T-cell (primary cell): ENCODE measurements at places on chromosomes 5 and 9.

- DNase-seq, result no peak
Measured at GRCh38 chr5:54832045-54832444, 153.3 kb downstream of the ESM1 start.

DNA sequence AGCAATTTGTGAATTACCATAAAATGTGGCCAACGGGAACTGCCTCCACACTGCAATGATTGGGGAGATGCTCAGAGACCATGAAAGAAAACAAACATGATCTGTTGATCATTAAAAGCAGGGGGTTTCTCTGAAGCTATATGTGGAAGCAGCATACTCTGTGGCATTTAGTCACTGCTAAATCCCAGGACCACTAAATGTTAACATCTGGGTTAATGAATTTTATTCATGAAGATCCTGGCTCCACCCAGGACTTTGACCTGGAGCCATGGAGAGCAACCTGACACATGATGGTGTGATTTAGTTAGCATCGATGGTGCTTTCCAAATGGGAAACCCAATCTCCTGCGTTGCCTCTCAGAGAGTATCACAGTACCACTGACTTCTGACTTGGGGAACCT is 497.8 kb downstream of the AGTPBP1 start:
- DNase-seq, result no peak

DNA sequence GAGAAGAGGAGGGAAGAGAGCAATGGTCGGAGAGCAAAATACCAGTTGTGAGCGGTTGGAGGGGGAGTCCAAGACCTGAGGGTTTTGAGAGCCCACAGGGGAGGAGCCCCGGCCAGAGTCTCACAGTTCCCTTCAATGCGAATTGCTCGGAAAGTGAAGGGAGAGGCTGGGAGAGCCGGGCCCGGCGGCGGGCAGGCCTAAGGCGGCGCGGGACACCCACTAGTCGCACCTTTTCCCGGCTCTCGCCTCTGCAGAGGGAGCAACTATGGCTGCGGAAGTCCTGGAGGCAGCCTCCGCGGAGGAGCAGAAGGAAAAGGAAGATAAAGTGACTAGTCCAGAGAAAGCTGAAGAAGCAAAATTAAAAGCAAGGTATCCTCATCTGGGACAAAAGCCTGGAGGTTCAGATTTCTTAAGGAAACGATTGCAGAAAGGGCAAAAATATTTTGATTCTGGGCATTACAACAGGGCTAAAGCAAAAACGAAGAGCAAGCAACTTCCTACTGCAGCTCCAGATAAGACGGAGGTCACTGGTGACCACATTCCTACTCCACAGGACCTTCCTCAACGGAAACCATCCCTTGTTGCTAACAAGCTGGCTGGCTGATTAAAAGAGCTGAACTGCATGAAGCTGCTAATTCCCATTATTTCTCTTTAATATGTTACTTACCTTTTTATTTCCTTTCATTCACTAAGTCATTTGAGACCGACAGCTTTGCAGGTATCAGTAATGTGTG is 6.5 kb upstream of the BTNL3 start:
- no peak for DNase-seq

GRCh38 chr9:136329211-136329627 is 1.9 kb downstream of the GPSM1 start:
- DNase-seq, result no peak

DNA sequence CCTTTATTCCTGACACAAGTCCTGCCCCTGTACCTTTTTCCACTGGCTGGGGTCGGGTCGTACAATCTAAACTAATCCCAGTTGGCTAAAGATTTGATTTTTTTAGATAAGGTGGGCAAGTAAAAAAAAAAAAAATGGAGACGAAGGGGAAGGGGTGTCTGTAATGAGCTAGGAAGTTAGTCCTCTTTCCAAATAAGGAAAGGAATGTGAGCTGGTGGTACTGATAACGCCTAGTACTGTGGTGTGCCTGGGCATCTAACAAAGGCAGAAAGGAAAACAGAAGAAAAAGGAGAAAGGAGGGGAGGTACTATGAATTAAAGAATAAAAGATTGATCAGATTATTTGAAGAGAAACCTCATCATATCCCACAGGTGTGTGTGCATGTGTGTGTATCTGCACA is 21.3 kb downstream of the PRDM9 start:
- DNase-seq, result no peak

DNA sequence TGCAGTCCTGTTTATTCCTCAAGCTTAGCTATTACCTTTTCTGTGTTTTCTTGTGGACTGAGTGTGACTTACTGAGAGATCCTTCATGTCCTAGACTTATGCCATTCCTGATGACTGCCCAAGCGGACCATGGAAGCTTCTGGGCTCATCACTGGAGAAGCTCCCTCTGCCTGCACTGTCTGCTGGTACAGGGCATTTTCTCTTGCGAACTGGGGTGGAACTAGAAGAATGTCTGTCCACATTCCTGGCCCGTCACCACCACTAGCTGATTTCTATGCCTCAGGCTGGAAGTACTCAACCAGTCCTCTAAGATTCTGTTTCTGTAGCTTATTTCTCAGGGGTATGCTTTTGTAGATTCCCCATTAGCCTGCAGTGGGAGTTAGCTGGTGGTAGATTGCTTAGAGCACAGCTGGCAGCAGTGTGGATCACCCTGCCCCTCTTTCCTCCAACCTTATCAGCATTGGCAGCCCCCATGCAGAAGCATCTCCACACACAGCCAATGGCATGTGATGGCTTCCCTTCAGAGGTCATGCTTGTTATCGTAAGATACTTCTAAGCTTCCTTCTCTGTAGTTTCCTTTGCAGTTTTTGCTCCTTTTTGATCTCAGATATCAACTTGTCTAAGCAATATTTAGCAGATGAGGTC is 12.4 kb downstream of the SLC36A1 start:
- DNase-seq, result no peak

GRCh38 chr9:91907484-91908292 is 42.3 kb downstream of the ROR2 start:
- no peak for DNase-seq

DNA sequence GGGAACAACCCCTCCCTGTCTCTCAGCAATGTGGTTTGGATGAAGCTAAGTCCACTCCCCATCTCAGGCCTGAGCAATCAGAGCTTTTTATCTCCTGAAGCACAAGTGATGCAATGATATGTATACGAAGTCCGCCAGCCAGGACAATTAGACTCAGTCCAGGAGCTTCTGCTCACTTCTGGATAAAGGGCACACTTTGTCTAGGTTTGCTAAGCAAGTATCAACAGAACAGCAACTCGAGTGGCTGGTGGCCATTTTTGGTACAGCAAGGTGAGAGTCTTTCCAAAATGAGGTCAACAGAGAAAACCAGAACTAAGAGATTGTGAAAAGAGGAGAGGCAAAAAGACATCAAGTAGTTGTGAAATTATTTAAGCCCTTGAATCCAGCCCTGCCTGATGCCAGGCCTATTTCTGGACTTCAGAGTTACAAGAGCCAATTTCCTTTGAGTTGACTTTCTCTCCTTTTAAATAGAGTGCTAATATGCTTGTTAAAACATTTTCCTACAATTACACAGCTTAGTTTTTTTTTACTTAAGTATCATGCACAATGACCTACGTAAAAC is 8.2 kb downstream of the NDUFA8 start:
- DNase-seq, result no peak

GRCh38 chr5:20360263-20360662 is 372.3 kb upstream of the CDH18 start:
- no peak for DNase-seq

DNA sequence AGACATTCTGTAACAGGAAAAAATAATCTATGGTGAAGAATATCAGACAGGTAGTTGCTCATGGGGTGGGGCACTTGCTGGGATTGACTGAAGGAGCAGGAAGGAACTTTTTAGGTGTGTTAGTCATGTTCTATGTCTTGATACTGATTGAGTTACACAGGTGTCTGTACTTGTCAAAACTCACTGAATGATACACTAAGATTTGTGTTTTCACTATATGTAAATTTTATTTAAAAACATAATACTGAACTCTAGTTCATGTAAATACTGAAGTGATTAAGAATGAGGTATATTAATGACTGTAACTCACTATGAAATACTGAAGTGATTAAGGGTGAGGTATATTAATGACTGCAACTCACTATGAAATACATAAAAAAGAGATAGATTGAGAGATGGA is 28.5 kb downstream of the IL6ST start:
- DNase-seq, result no peak

- no peak for DNase-seq
Measured at GRCh38 chr5:72988769-72989168, 32.9 kb downstream of the FCHO2 start.

- DNase-seq, result no peak
Measured at GRCh38 chr9:20042128-20042711, 253.4 kb upstream of the SLC24A2 start.

GRCh38 chr5:160903076-160903475 is 51.1 kb upstream of the ATP10B start:
- no peak for DNase-seq

DNA sequence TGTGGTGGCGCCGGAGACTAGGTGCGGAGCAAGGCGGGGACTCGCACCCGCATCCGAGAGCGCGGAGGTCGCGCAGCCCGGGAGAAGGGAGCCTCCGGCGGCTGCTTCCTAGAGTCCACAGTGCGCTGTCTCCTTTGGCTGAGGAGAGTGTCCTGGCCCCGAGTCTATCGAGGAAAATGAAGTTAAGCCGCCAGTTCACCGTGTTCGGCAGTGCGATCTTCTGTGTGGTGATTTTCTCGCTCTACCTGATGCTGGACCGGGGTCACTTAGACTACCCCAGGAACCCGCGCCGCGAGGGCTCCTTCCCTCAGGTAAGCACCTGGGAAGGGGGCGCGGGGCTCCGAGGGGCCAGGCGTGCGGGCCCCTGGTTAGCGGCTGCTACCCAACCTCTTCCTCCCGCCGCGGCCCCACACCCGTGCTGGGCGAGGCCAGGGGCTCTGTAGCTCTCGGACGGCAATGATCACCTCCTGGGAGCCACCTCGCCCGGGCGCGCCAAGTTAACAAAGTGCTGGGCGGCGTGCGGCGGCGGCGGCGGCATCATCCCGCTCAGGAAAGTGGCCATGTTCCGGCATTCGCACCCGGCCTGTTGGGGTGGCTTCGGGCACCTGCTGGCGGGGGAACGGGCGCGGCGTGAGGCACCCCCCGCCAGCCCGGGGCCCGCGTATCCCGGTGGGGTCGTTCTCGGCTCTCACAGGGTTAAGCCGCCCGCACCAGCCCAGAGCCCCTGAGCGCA is 681 bp downstream of the MAN2A1 start:
- DNase-seq, result peak; percentile 15

DNA sequence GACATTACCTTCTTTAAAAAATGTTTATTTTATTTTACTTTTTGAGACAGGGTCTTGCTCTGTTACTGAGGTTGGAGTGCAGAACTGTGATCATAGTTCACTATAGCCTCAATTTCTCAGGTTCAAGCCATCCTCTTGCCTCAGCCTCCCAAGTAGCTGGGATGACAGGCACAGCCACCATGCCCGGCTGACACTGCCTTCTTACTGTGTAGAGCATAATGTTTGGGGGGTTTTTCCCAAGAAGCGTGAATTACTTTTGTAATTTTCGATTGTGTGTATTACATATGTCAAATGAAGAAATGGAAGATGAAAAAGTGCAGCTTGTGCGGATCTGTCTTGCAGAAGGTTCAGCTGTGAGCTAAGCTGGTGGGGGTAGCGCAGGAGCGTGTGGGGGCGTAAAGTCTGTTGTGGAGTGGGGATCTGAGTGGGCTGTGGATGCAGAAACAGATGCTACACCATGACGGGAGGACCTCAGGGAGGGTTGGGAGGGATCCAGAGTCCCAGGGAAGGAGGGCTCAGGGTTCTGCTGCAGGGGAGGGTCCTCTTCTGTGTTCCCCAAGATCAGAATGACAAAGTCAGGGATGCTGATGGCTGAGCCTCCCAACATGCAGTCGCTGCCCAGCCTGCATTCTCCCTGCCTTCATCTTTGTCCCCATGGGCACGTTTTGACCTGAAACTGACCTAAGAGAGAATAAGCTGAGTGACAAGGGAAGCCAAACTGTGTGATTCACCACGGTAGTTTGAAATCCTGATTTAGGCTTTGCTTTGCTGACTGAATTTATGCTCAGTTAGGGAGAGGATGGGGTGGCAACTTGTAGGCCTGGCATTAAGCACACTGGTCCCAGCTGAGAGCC is 6.8 kb upstream of the ANKRD33B start:
- no peak for DNase-seq

DNA sequence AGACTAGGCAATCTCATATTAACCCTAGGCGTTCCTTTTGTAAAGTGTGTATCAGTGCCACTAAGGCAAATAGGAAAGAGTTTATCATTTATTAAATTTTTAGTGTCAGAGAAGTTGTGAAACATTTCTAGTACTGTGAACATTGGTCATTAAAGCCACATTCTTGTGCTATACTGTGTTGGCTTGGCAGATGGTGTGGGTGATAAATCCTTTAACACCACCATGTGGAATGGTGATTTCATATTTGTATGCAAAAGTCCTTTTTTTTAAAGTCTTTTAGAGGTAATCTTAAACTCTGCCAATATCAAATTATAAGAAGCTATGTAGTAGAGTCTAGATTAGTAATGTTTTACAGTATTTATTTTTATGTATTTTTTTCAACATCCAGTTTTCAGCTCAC is 18.1 kb downstream of the SLC12A2 start:
- no peak for DNase-seq

DNA sequence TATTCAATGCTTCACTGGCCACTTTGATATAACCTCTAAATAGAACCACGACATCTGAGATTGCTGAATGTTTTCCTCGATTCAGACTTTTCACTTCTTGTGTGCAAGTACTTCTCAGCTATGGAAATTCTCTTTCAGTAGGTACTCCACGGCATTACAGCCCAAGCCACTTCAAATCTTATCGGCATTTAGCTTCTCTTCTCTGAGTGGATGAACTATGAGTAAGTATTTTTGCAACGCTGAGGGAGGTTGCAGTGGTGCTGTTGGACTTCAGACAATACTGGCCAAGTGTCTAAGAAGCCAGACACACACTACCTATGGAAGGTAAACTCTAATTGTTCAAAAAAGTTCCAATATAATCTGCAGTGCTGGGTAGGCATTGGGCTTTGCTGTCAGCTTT is 60.1 kb downstream of the FBN2 start:
- DNase-seq, result no peak

DNA sequence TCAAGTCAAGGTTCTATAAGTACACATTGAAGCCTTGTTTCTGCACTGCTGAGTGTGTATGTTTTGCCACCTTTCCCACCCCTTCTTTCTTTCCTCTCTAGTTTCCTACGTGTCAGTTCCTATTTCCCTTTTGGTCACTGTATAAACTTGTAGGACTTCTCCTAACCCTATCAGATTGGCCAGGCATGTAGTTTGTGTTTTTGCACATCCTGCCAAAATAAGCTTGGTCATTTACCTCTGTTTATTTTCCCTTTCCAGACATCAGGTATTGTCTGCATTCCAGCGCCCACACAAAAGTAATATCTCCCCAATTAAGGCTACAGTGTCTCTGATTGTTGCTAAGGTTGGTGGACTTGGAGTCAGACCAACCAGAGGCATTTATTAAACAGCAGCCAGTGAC is 252.9 kb upstream of the MPDZ start:
- no peak for DNase-seq

GRCh38 chr9:114588651-114589526 is 1.3 kb downstream of the ATP6V1G1 start:
- no peak for DNase-seq
